ENCODE measurements at places on chromosomes 6 and 20.

DNA sequence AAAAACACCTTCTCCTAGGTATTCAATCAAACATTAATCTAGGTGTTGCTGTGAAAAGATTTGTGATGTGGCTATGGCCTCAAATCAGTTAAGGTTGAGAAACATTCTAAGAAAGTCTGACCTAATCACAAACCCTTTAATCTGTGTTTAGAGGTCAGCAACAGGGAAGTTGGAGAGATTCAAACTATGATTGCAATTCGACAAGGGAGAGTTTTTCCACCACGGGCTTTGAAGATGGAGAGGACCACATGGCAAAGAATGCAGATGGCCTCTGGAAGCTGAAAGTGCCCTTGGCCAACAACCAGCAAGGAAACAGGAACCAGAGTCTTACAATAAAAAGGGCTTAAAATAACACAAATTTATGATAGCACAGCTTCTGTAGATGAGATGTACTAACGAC lies 29.6 kb upstream of the LGSN start:
- no peak for DNase-seq

DNA sequence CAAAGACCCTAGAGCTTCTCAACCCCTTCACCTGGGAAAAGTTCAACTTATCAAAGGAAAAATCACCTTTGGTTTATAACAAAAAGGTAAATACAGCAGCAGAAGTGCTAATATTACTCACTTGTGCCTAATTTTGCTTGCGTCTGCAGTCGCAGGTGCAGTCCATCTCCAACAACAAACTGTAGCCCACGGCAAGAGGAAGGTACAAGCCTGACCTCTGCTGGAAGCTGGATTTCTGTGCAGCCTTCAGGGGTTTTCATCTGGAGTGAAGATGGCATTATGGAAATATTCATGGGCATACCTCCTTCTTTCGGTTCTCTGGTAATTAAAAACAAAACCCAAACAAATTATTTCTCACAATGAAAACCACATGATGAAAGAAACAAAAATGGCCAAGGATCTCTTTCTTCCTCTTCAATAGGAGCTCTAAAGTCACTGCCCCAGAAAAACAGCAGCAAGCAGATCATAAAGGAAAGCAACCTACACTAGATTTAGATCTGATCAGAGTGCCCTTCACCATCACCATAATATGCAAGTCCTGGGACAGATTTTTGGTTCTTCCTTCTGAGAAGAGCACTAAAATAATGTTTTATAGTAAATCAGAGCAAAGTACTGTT lies 7.8 kb downstream of the UBE3D start:
- peak; percentile 77 for DNase-seq

- DNase-seq: peak; percentile 77
Measured at GRCh38 chr6:73309785-73310502, 44.1 kb downstream of the DPPA5 start.

- DNase-seq: peak; percentile 63
Measured at GRCh38 chr20:46767127-46767761, 57.8 kb downstream of the SLC2A10 start.

DNA sequence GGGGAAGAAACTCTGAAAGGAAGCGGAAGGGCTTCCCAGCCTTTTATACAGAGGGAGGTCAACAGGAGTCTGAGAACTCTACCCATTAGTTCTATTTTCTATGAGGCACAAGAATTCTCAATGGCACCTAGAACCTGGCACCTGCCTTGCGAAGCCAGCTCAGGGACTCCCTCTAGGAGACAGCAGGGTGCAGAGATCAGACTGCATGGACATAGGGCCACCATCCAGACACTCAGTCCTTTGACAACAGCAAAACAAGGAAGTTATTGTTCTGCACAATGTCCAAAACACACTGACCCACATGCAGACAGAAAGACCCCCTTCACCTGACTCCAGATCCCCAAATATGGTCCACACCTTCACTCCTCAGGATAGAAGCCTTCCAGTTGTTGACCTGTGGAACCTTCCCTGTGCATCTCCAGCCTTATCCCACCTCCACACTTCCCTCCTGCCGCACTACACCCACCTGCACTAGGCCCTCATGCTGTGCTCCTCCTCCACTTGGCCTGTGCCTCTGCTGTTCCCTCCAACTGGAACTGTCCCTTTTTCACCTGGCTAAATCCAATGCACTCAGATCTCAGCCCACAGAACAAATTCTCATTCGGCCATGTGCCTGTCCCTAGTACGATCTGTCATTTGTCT lies 27.8 kb downstream of the ACSS1 start:
- no peak for DNase-seq

DNA sequence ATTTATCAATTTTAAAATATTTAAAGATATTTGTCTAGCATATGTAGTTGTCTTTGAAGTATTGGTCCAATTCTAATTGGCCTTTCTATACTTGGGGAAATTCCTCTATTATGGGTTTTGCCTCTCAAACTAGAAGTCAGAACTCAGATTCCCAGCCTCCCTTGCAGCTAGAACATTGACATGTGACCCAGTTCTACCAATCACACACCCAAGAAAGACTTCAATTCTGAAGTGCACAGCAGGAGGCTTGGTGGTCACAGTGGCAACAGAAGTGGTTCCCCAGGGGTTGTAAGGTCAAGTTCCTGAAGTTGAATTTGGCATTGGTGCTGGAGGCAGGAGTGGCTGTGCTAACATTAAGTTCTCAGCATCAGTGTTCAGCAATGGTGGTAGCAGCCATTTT lies 14.8 kb upstream of the FKBP5 start:
- DNase-seq: no peak

- no peak for DNase-seq
Measured at GRCh38 chr20:51713213-51713598, 55.0 kb downstream of the ATP9A start.

DNA sequence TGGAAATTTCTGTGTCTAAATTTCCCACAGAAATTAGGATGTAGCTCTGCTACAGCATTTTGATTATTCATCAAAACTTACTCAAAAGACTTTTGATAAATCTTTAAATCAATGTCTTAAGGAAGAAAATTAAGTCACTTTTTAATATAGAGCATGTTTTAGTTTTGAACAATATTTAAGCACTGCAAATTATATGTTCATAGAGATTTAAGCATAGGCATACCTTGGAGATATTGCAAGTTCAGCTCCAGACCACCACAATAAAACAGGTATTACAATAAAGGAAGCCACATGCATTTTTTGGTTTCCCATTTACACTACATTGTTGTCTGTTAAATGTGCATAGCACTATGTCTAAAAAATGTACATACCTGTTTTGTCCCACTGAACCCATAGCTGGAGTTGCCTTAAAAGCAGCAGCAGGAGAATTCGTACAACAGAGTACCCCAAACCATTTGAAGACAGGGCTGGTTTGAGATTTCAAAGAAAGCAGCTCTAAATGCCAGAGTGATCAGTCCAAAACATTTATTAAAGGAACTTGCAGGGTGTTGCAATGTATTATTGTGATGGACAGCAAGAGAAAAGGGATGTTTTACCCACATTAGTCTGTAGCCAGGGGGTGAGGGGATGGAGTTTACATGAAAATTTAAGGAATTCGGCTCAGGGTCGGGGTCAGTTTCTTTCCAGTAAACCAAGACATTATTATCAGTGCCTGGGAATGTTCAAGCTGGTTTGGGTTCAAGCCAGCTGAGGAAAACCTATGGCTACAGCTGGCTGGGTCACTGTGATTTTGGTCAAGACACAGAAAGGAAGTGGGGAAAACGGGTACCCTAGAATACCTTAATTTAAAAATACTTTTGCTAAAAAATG lies 6.3 kb upstream of the LOC128125822 start:
- no peak for DNase-seq

DNA sequence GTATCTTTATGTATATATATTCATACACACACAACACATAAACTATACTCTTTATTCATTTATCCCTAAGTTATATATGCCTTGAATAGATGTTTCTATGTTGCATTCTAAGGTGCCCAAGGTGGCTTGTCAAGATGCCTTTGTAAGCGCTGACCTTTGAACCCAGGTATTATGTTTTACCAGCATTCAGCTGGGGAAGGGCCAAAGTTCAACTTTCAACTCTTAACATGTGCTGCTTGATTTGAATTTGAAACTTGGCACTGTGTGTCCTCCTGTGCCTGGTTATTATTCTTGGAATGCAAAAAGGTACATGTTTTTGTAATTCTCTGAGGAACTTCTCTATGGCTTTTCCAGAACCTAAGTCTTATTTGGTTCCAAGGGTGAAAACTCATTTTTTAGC lies 146.5 kb downstream of the EDN1 start:
- no peak for DNase-seq

GRCh38 chr6:111607279-111607678 lies 1.6 kb upstream of the TRAF3IP2 start:
- no peak for DNase-seq

GRCh38 chr6:106547601-106548453 lies 81.5 kb downstream of the RTN4IP1 start:
- DNase-seq: peak; percentile 36

DNA sequence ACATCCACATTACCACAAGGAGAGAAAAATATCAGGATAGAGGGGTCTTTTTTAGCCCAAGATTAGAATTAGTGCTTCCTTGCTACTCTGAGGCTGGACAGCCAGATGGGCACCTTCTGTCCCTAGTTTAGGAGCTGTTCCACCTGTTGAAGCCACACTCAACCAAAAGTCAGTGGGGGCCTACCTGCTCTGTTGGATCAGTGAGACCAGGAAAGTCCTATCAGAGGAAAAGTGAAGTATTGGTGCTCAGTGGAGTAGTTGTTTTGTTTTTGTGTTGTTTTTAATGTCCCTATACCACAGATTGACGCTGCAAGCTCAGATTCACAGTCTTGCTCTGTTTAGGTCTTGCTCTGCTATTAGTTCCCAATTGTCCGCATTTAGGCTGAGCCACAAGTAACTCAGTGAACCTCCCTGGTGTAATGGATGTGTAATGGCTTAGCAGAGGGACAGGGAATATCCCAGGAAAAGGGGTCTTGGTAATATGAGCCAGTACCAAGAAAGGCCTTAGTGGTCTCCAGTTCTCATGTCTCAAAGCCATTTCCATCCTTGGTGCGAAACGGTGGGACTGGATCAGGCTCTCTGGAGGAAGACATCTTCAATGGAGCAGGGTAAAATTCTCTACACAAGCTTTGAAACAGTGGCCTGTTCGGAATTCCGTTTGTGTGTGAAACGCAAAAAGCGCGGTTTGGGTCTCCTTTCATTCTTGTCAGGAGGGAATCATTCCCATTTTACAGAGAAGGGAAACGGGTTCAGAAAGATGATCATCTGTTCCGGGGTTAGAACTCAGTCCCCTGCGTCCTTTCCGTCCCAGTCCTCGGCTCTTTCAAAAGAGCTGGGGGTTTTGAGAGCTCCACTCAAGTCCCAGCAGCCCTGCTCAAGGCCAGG lies 631 bp upstream of the PABPC1L start:
- DNase-seq: no peak

DNA sequence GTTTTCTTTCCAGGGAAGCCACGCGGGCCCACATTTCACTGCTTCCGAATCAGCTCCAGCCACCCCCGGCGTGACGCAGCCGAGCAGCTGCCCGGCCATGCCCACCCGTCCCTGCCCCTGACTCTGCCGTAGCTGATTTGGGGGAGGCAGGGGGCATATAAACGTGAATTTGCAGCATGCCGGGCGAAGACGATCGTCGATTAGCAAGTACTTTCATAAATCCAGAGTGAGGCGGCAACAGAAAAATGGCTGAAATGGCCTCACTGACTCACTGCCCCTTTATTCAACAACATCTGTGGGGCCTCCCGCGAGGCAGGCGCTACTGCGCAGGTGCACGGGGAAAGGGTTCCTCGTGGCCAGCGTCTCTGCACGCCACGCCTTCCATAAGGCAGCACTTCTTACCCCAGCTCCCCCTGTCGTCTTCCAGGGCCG lies 118.0 kb downstream of the DLL1 start:
- no peak for DNase-seq

- no peak for DNase-seq
Measured at GRCh38 chr6:111445861-111446267, 37.2 kb downstream of the REV3L start.

- no peak for DNase-seq
Measured at GRCh38 chr6:41072836-41073202, at the start of gene NFYA. Gene NFYA (plus strand): TSS chr6:41072974. CDS start chr6:41079090, 6,116 bp downstream.

- no peak for DNase-seq
Measured at GRCh38 chr6:146767632-146768031, 168.9 kb downstream of the ADGB start.
